ENCODE measurements at places on chromosomes 1 and 21. TPM values are rescaled to one million over a fixed set of nuclear protein-coding genes. Genes with fewer than 3 reads are reported as not detected.
A peak's percentile ranks its signal among the peaks of the same experiment; 100 is the strongest.

DNA sequence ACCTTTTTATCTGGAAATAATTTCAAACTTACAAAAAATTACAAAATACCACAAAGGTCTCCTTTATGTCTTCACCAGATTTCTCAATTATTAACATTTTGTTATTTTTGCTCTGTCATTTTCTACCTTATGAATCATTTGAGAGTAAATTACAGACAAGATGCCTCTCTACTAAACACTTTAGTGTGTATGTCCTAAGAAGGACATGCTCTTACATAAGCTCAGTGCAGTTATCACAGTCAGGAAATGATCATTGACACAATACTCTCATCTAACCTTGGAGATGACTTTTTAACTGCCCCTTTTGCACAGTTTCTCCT, 378.9 kb upstream of the RUNX1 start:
- no peaks in the 10 kb centered on the region for H3K36me3 ChIP-seq
- peaks cover 24% of the 10 kb centered on the region for H3K4me1 ChIP-seq
- no peak for DNase-seq

The KIAA0040 gene
- 27.0 TPM for total RNA-seq

GRCh38 chr1:2564815-2565374, 8.7 kb downstream of the TNFRSF14 start:
- H3K27ac ChIP-seq, result peak overlapping the region; percentile 12
- no peaks in the 10 kb centered on the region for H3K4me1 ChIP-seq
- H3K36me3 ChIP-seq, result no peaks in the 10 kb centered on the region
- no peaks in the 10 kb centered on the region for H3K27me3 ChIP-seq
- no peak for DNase-seq

- H3K27me3 ChIP-seq, result no peaks in the 10 kb centered on the region
- no peaks in the 10 kb centered on the region for H3K36me3 ChIP-seq
- peaks cover 40% of the 10 kb centered on the region for H3K4me1 ChIP-seq
- no peak overlapping the region for H3K27ac ChIP-seq
Measured at GRCh38 chr1:15418806-15419515, 9.3 kb downstream of the EFHD2 start.

GRCh38 chr1:178694923-178695525, 30.0 kb upstream of the RALGPS2 start:
- DNase-seq, result no peak
- H3K4me3 ChIP-seq, result no peak overlapping the region
- no peaks in the 10 kb centered on the region for H3K4me1 ChIP-seq
- H3K36me3 ChIP-seq, result no peaks in the 10 kb centered on the region
- H3K27me3 ChIP-seq, result no peaks in the 10 kb centered on the region
- no peak overlapping the region for H3K27ac ChIP-seq

- H3K36me3 ChIP-seq, result no peaks in the 10 kb centered on the region
- H3K27ac ChIP-seq, result peak overlapping the region; percentile 86
- DNase-seq, result peak; percentile 28
Measured at GRCh38 chr1:86913399-86913895, 479 bp downstream of the SELENOF start.

The ZNF684 gene
- 1.3 TPM for total RNA-seq

GRCh38 chr1:85340427-85340826, 64.0 kb upstream of the BCL10 start:
- no peaks in the 10 kb centered on the region for H3K27me3 ChIP-seq
- DNase-seq, result no peak
- H3K4me1 ChIP-seq, result no peaks in the 10 kb centered on the region
- no peak overlapping the region for H3K4me3 ChIP-seq
- H3K36me3 ChIP-seq, result no peaks in the 10 kb centered on the region

The GBP2 gene
- 185 TPM for total RNA-seq

GRCh38 chr1:206687915-206688442, 3.3 kb downstream of the MAPKAPK2 start:
- H3K27me3 ChIP-seq, result no peaks in the 10 kb centered on the region
- H3K4me1 ChIP-seq, result peaks cover 43% of the 10 kb centered on the region
- no peak for DNase-seq
- no peaks in the 10 kb centered on the region for H3K36me3 ChIP-seq
- no peak overlapping the region for H3K27ac ChIP-seq
- H3K4me3 ChIP-seq, result no peak overlapping the region

GRCh38 chr1:193462629-193463320, 276.4 kb upstream of the B3GALT2 start:
- no peaks in the 10 kb centered on the region for H3K27me3 ChIP-seq
- H3K36me3 ChIP-seq, result no peaks in the 10 kb centered on the region
- peaks cover 12% of the 10 kb centered on the region for H3K4me1 ChIP-seq
- H3K27ac ChIP-seq, result no peak overlapping the region

The TMOD4 gene
- total RNA-seq, result 2.9 TPM

GRCh38 chr21:39188521-39189139, 5.4 kb upstream of the PSMG1 start:
- no peak overlapping the region for H3K4me3 ChIP-seq
- no peaks in the 10 kb centered on the region for H3K4me1 ChIP-seq
- H3K36me3 ChIP-seq, result peaks cover 4% of the 10 kb centered on the region

- H3K4me3 ChIP-seq, result no peak overlapping the region
- H3K36me3 ChIP-seq, result no peaks in the 10 kb centered on the region
- H3K27ac ChIP-seq, result no peak overlapping the region
- H3K4me1 ChIP-seq, result peaks cover 13% of the 10 kb centered on the region
- DNase-seq, result no peak
- no peaks in the 10 kb centered on the region for H3K27me3 ChIP-seq
Measured at GRCh38 chr21:36125512-36126207, 9.2 kb upstream of the CBR3 start.

GRCh38 chr1:87712261-87713010, 383.8 kb downstream of the LMO4 start:
- no peaks in the 10 kb centered on the region for H3K27me3 ChIP-seq
- no peak for DNase-seq
- H3K27ac ChIP-seq, result no peak overlapping the region
- no peak overlapping the region for H3K4me3 ChIP-seq
- no peaks in the 10 kb centered on the region for H3K36me3 ChIP-seq

- no peaks in the 10 kb centered on the region for H3K4me1 ChIP-seq
- H3K36me3 ChIP-seq, result no peaks in the 10 kb centered on the region
- no peak overlapping the region for H3K4me3 ChIP-seq
- H3K27me3 ChIP-seq, result no peaks in the 10 kb centered on the region
- H3K27ac ChIP-seq, result no peak overlapping the region
Measured at GRCh38 chr1:3348196-3348865, 106.1 kb upstream of the ARHGEF16 start.

- no peaks in the 10 kb centered on the region for H3K4me1 ChIP-seq
- H3K4me3 ChIP-seq, result no peak overlapping the region
- no peak overlapping the region for H3K27ac ChIP-seq
- no peaks in the 10 kb centered on the region for H3K36me3 ChIP-seq
Measured at GRCh38 chr1:61869691-61870109, 127.4 kb downstream of the PATJ start.

The S100A8 gene
- 120 TPM for total RNA-seq

The CTSE gene
- total RNA-seq, result not detected

DNA sequence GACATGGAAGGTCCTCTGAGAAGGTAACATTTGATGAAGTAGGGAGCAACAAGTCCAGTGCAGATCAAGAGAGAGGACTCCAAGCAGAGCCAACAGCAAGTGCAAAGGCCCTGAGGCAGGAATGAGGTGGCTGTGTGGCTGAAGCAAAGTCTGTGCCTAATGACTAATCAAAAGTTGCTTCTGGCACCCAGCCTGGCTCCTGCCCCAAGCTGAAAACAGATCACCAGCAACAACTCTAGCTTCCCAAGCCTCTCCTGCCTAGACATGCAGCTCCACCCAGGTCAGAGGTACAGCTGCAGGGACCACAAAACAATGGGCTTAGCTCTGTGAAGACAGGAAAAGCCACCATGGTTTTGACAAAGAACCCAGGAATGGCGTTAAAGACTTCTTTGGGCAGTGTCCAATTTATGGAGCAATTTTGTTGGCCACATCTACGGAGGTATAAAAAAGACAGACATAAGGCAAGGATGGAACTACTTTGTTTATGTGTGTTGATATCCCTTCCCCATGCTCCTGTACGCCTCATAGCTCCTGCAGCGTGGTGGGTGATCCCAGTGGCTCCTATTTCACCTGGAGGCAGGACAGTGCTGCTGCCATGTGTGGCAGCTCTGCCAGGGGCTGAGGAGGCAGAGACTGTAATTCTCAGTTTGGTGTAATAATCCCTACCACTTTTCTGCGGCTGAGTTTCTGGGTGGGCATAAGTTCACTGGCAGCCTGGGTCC, 26.4 kb upstream of the IGSF3 start:
- no peaks in the 10 kb centered on the region for H3K4me1 ChIP-seq
- H3K36me3 ChIP-seq, result no peaks in the 10 kb centered on the region
- no peak for DNase-seq
- H3K4me3 ChIP-seq, result no peak overlapping the region
- no peak overlapping the region for H3K27ac ChIP-seq

DNA sequence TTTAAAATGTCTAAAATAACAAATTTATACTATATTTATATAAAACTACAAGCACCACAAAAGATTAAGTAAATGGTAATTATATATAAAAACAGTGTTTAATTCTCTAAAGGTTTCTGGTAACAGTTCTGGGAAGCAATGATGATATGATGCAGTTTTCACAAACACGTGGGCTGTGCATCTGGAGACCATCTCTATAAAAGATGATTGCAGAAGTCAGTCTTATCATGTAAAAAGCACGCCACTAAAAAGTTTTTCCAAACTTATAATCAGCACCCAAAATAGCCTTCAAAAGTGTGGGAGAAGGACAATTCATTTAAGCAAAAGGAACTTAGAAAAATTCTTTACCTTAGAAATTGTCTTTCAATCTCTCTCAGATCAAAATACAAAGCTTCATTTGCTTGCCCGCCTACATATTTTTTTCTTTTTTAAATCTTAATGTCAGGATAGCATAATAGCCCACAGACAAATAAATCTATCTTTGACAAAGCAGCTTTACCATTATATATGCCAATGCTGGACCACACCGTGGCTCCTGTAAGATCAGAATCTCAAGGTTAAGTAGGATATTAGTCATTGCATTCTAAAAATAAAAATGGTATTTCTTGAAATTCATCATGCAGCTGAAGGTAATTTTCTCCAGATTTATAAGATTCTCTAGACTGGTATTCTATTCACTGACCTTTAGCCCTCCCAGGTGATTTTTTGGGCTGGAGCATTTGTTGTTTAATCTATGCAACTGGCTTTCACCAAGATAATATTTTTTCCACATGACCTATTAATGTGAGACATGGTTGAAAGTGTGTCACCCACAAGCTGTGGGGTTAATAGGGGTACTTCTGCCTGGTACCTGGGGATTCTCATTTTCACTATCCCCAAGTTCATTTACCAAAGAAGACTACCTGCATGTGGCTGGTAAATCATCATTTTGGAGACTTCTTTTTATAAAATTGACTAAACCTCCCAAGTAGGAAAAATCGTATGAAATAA, 189.6 kb upstream of the ST6GALNAC5 start:
- H3K4me1 ChIP-seq, result no peaks in the 10 kb centered on the region
- H3K27ac ChIP-seq, result no peak overlapping the region
- H3K4me3 ChIP-seq, result no peak overlapping the region
- no peaks in the 10 kb centered on the region for H3K27me3 ChIP-seq
- H3K36me3 ChIP-seq, result no peaks in the 10 kb centered on the region

GRCh38 chr1:234745276-234745675, 135.3 kb upstream of the IRF2BP2 start:
- DNase-seq, result no peak
- no peaks in the 10 kb centered on the region for H3K36me3 ChIP-seq
- no peaks in the 10 kb centered on the region for H3K27me3 ChIP-seq
- H3K4me3 ChIP-seq, result no peak overlapping the region

The ABCB10 gene
- total RNA-seq, result 18.4 TPM

- no peak for DNase-seq
- no peaks in the 10 kb centered on the region for H3K27me3 ChIP-seq
- H3K4me1 ChIP-seq, result no peaks in the 10 kb centered on the region
- H3K27ac ChIP-seq, result no peak overlapping the region
- no peak overlapping the region for H3K4me3 ChIP-seq
Measured at GRCh38 chr1:168333562-168334276, 53.0 kb downstream of the TBX19 start.

GRCh38 chr1:12143631-12144155, 23.1 kb upstream of the TNFRSF1B start:
- no peaks in the 10 kb centered on the region for H3K27me3 ChIP-seq
- peaks cover 30% of the 10 kb centered on the region for H3K4me1 ChIP-seq
- H3K36me3 ChIP-seq, result no peaks in the 10 kb centered on the region
- DNase-seq, result no peak
- H3K27ac ChIP-seq, result no peak overlapping the region

DNA sequence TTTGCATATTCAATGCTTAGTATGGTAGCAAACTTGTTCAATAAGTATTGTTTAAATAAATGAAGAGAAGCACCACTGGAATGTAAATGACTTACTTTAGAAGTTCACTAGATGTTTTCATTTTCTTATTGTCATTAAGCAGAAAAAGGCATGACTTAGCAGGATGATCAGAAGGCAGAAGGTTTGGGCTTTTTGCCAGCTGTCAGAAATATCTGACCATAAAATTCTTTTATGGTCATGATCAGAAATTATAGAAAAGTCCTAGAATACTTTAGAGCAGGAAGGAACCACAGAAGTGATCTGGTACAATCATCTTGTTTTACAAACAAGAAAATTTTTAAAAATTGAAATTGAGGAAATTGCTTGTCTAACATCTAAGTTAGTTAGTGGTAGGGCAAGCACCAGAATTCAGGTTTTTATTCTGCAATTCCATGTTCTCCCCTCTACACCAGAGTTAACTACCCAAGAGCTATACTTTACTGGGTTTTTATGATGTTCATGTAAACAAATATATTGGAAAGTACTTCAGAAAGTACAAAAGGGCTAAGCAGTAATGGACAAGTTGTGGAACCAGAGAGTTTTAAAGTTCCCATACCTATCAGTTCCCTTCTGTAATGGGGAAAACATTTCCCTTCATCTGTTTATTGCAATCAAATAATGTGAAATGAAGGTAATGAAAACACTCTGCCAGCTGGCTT, 10.1 kb downstream of the FMO5 start:
- H3K27ac ChIP-seq, result no peak overlapping the region
- no peaks in the 10 kb centered on the region for H3K36me3 ChIP-seq
- DNase-seq, result no peak
- no peaks in the 10 kb centered on the region for H3K27me3 ChIP-seq
- H3K4me3 ChIP-seq, result no peak overlapping the region

- no peaks in the 10 kb centered on the region for H3K36me3 ChIP-seq
- DNase-seq, result no peak
- no peak overlapping the region for H3K4me3 ChIP-seq
Measured at GRCh38 chr1:6352138-6352563, 41.4 kb downstream of the ACOT7 start.

DNA sequence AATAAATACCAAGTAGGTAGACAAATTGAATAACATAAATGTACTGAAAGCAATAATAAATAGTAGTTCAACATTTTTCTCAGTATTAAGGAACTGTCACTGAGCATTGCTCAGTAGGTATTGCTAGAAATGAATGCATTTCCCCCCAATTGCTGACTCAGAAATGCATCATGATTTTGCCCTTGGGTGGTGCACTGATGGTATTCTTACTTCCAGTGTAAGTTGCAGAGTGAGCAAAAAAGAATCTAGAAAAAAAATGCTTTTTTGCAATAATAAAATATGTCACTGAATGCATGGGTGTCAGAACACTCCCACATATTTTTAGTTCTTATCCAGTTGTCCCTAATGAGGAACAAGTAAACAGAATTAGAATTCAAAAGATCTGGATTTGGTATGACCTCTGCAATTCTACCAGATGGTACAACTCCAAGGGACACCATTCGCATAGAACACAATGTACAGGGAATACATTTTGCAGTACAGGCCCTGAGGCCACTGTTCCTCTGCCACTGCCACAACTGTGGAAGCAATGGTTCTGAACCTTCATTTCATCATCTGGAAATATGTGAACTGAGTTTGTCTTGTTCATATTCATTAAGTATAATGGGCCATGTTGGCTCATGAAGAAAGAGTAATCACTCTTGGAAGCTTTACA, 78.0 kb downstream of the ATP6V1G3 start:
- H3K27me3 ChIP-seq, result no peaks in the 10 kb centered on the region
- no peak overlapping the region for H3K4me3 ChIP-seq
- H3K4me1 ChIP-seq, result no peaks in the 10 kb centered on the region
- no peaks in the 10 kb centered on the region for H3K36me3 ChIP-seq
- DNase-seq, result no peak
- no peak overlapping the region for H3K27ac ChIP-seq

The FCRL4 gene
- total RNA-seq, result not detected
